ENCODE measurements at places on chromosomes 3 and 15.

DNA sequence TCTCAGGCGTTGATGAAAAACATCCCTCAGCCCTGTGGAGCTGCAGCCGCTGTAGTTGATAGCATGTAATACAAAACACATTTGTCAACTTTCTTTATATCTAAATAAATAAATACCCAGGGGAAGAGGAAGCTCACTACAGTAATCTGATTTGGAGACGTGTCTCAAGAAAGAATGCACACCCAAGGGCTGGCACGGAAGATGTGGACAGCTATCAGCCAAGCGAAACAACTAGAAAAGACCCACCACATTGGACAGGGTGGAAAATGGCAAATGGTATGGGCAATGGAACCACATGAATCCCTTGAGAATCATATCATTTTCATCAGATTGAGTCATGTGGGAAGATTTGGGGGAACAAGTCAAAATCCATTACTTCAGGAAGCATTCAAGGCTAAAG, 43.1 kb upstream of the ALDH1A3 start:
- DNase-seq: no peak

- DNase-seq: no peak
Measured at GRCh38 chr3:30184091-30184810, 422.1 kb upstream of the TGFBR2 start.

- DNase-seq: peak; percentile 53
Measured at GRCh38 chr3:152307829-152308474, 39.2 kb downstream of the MBNL1 start.

GRCh38 chr3:139607257-139608107, 67.9 kb upstream of the RBP1 start:
- DNase-seq: no peak

- DNase-seq: no peak
Measured at GRCh38 chr3:73695841-73696240, 71.1 kb upstream of the PDZRN3 start.

DNA sequence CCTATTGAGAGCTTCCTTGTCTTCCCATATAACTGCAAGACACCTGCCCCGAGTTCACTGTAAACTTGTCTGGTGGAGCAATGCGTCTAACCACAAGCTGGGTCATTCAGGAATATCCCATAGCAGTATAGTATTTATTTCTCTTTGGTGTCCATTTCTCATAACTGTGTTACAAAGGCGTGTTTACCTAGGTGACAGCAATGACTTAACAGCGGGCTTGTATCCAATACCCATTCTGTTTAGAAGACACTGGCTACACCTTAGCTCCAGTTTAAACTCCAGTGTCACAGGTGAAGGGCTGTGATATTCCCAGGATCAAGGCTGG, 24.3 kb downstream of the ATP10A start:
- no peak for DNase-seq

DNA sequence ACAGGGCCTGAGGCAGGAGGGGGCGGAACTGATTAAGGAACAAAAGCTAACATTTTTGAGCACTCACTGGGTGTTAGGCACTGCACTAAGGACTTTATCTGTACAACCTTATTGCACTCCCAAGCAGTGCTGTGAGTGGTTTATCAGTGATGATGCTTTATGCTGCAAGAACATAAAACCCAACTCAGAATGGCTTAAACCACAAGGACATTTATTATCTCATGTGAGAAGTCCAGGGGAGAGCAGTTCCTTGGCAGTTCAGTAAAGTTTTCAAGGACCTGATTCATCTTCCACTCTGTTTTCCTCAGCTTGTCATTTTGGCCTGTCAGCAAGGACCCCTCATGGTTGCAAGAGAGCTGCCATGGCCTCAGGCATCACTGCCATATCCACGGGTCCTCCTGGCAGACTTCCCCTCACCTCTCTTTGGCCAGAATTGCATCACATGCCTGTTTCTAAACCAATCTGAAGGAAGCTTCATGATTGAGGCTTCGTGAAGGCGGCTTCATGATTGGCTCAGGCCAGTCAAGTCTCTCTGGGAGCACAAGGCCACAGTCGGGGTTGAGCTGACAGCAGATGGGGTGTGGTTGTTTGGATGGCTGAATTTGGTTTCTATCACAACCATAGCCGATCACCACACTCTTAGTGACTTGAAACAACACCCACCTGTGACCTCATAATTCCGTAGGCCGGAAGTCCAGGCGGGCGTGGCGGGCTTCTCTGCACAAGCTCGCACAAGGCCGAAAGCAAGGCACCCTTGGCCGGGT, 15.8 kb downstream of the EFCC1 start:
- no peak for DNase-seq

GRCh38 chr3:49845694-49846093, 10.7 kb downstream of the TRAIP start:
- DNase-seq: no peak

GRCh38 chr3:144200004-144200403, 228.4 kb downstream of the DIPK2A start:
- DNase-seq: no peak

- no peak for DNase-seq
Measured at GRCh38 chr15:81785181-81785580, 260.6 kb downstream of the MEX3B start.

- no peak for DNase-seq
Measured at GRCh38 chr3:139414608-139415224, 25.3 kb upstream of the COPB2 start.

GRCh38 chr3:78855190-78855589, 912.6 kb downstream of the ROBO1 start:
- DNase-seq: no peak

DNA sequence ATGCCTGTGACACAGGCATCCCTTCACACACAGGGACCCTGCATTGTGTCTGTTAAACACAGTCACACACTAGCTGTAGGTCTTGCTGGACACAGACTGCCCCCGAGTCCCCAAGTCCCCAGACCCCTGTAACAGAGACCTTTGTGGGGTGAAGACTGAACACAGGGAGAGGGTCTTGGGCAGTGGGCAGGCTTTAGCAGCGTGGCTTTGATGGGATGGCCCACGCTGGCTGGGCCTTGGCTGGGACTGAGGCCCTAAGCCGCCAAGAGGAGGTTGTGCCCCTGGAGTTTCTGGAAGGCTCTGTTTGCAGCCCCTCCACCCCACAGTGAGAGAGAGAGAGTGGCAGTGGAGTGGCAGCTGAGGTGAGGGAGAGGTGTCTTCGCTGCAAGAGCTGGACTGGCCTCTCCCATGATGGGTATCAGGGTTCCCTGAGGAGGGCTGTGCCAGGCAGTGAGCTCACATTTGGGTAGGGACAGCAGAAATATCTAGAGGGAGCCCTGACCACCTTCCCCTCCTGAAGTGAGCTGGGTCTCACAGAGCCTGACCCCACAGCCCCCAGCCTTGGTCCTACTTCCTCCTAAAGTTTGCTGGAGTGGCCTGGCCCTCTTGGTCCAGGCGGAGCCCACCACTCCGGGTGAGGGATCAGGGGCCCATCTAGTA, 635 bp upstream of the VILL start:
- DNase-seq: no peak
